ENCODE measurements at places on chromosomes 5 and 9.
A peak's percentile ranks its signal among the peaks of the same experiment; 100 is the strongest.

- no peak for DNase-seq
These were observed 686.7 kb downstream of the DTWD2 start for GRCh38 chr5:118301696-118302095.

DNA sequence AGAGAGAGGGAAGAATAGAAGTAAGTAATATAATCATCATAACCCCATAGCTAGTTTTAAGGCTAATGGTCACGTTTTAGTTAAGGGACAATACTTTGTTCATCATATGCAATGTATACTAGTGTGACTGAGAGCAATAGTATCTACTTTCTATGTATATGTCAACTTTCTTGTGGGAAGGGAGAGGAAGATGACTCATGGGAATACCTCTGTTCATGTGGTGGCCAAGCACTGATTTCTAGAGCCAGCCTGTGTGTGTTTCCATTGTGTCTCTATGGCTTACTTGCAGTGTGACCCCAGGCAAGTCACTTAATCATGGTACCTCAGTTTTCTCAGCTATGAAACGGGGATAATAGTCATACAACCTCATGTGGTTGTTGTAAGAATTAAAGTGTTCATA is 639.6 kb downstream of the CETN3 start:
- peak; percentile 2 for DNase-seq

GRCh38 chr9:79256691-79257213 is 315.0 kb upstream of the TLE4 start:
- no peak for DNase-seq

GRCh38 chr5:113331209-113331551 is 103.6 kb downstream of the TSSK1B start:
- no peak for DNase-seq

- no peak for DNase-seq
These were observed 50.0 kb upstream of the FAM120AOS start for GRCh38 chr9:93503381-93503780.
